SW480 (cell line): ENCODE measurements at places on chromosomes 12 and 14.

- DNase-seq: no peak
Measured at GRCh38 chr12:120327593-120327992, at the start of gene PLA2G1B. TSS of gene PLA2G1B (minus strand) at chr12:120327779. CDS start at chr12:120327753, 26 bp downstream.

- no peak for DNase-seq
Measured at GRCh38 chr12:31479516-31480210, 111.3 kb downstream of the DENND5B start.

- DNase-seq: no peak
Measured at GRCh38 chr14:54136894-54137613, 180.4 kb upstream of the BMP4 start.

DNA sequence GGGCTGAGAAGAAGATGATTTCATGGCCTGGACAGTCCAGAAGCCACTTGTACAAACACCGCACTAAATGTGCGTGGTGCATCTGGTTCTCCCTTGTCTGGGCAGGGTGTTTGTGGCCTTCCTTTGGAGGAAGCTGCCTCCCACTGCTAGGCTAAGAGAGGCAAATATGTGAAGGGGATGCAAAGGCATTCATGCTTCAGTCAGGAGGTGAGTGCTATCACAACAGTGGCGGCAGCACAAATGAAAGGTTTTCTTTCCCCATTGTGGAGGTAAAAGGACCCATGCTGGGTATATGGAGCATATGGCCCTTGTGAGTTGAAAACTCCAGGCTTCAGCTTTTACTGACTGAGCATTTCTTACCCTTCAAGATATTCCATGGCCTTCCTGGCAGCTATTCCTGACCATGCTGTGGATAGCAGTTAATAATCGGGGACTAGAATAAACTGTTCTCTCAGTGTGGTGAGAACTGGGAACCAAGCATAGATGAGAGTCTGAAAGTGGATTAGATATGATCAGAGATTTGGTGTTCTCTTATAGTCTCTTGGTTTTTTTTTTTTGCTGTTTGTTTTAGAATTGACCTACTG is 69.9 kb downstream of the MYRFL start:
- DNase-seq: no peak

DNA sequence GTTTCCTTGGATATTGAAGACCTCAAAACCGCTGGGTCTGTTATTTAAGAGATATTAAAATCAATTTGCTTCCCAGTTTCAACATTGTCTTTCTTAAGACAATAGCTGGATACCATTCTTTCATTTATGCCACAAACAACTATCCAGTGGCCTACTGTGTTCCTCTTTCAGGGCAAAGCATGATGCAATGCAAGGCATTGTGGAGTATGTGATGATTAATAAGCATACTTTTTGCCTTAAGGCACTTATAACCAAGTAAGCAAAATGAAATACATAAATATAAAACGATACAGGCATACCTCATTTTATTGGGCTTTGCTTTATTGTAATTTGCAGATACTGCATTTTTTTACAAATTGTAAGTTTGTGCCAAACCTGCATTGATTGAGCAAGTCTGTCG is 45.5 kb downstream of the SCN8A start:
- DNase-seq: no peak
